ENCODE measurements at places on chromosomes 5 and 9.
A peak's percentile ranks its signal among the peaks of the same experiment; 100 is the strongest.

- DNase-seq, result no peak
Observed at GRCh38 chr5:32475334-32476097, 31.0 kb upstream of the ZFR start.

DNA sequence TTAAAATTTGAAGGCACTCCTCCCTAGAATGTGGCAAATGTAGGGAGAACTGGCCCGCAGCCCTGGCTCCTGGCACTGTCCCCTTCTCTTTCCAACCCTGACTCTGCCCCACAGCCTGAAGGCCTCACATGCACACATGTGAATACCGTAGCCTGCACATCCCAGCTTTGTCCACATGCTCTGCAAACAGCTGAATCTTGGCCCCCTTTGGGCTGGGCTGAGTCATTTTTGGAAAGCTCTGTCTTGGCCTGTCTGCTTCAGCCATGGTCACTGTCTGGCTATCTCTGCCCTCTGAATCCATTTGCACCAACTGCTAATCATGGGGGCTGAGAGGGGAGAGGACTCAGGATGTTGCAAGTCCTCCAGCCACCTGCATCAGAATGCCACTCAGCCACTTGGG is 22.1 kb upstream of the GALNT10 start:
- no peak for DNase-seq

- DNase-seq, result no peak
Observed at GRCh38 chr5:88226881-88227450, 41.7 kb downstream of the TMEM161B start.

GRCh38 chr5:80754900-80755299 is 100.1 kb upstream of the DHFR start:
- no peak for DNase-seq

DNA sequence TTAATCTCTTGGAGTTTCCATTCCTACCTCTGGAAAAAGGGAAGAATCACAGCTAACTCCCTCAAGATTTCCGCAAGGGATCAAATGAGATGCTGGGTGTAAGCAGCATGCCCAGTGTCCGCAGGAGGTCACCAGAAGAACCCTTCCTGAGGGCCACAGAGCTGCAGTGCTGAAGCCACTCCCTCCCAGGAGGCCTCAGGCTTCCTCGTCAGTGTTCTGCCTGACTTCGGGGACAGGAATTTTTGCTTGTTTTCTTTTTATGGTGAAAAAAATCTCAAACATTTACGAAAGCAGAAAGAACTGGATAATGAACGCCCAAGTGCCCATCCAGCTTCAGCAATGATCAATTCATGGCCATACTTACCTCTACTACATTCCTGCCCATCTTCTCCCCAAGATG is 183.0 kb downstream of the CDK5RAP2 start:
- DNase-seq, result peak; percentile 61

DNA sequence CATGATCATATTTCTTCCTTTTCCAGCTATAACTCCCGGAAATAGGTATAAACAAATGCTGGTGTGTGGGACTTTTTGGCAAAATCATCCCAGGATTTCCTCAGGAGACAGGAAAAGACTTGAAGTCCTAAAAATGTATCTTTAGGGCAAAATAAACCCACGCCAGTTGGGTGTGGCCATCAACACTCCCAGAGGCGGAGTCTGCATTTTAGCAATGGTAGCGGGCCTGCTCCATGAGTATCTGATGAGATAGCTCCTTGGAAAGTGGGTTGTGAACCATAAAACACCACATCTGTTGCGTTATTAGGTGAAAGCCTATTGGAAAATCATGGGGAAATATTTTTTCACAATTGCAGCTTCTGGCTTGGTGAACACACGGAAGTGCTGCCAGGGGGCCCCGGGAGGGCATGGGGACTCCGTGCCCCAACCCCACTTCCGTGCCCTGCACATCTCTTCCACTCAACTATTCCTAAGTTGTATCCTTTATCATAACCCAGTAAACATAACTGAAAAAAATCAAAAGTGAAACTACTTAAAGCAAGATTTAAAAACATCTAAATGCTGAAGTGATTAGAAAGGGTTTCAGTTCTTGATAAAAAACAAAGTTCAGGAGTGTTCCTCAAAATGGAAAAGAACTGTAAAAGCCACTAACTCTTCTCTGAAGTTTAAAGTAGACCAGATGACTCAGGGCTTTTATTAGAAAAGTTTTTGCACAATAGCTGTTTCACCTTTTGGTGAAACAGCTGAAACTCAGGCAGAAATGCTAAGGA is 111.2 kb downstream of the LRRC70 start:
- no peak for DNase-seq

- peak; percentile 46 for DNase-seq
Observed at GRCh38 chr5:79225026-79225425, 10.9 kb upstream of the JMY start.

DNA sequence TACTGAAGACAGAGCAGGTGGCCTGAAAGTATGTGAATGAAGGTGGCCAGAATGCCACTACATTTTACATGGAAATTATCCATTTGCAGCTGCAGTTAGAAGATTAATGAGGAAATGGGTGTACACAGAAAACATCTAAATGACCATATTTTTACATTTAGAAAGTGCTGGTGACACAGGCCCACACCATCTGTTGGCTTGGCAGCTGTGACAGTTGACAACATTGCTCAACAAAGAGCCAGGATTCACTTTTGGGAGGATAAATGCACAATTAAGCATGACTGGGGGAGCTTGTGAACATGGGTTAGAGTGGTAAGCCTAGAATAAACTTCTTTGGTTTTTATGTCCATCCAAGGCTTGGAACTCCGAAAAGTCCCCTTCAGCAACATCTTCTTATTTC is 360.5 kb downstream of the KCTD16 start:
- no peak for DNase-seq

DNA sequence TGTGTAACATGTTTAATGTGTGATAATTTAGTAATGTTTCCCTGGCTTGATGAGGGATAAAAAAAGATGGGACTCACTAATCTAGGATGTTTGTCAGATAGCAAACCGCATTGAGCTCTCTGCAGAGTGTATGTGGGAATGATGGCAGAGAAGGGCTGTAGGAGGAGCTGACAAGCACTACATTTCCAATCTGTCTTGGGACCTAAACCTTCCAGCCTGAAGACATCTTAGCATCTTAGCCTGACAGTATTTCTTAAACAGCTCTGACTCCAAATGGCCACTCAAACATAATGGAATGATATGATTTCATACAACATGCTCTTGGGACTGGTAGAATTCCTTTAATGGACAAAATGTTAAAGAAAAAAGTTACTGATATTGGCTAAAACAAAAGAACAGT is 116.7 kb downstream of the PPP2R2B start:
- no peak for DNase-seq

DNA sequence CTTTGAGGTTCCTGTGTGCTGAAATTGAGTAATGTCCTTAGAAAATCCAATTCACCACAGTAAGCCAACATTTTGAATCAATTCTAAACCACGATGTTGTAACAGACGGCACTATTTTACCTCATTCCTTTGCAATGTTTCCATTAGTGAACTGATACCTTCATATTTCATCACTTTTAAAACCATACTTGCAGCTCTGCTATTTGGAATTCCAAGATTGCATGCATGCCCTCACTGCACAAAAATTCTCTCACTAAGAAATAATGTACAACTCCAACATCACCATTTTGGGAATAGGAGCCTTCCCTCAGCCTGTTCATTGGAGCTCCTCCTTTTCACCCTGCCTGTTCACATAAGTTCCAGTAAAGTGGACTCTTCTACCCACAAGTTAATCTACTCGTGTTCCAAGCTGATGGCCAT is 74.8 kb upstream of the TGFBR1 start:
- peak; percentile 98 for DNase-seq

- DNase-seq, result peak; percentile 34
Observed at GRCh38 chr5:91110686-91111085, 272.4 kb downstream of the ARRDC3 start.

DNA sequence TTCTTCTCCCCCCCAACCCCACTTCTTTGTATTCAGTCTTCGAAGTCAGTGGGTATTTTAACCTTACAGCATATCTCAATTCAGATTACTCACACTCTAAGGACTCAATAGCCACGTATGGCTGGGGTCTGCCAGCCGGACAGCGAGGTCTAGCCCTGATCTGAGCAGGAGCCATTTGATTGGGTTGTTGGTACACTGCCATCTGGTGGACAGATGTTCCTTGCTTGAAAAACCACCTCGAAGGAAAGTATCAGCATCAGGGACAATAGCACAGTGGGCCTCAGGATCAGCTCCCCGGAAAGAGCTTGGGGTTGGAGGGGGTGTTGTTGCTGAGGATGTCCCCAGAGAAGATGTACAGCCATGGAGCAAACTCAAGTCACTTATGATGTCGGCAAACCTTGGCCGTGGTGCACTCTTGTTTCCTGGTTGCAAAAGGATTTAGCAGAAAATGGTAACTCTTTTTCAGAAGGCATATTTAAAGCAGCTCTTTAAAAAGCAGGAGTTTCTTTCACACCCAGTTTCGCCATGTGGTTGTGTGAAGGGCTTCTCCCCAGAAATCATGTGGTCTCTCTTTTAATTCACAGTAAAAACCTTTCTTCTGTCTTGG is 31.7 kb upstream of the KCNMB1 start:
- DNase-seq, result peak; percentile 64

DNA sequence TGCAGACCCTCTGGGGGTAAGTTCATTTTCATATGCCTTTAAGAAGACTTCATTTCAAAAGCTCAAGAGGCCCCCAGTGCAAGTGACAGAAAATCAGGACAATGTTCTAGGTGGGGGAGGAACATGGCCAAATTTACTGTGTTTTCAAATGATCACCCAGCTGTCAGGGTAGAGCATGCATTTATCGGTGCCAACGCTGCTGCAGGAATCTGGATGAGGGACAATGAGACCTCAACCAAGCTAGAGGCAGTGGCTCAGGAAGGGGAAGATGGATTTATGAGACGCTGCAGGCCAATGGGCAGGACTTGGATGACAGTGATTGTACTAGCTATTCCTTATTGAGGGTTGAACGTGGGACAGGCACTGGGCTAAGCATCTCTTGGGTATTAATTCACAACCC is 278.4 kb downstream of the ASTN2 start:
- DNase-seq, result no peak

- peak; percentile 61 for DNase-seq
Observed at GRCh38 chr5:10424124-10424731, 17.5 kb upstream of the ROPN1L start.

DNA sequence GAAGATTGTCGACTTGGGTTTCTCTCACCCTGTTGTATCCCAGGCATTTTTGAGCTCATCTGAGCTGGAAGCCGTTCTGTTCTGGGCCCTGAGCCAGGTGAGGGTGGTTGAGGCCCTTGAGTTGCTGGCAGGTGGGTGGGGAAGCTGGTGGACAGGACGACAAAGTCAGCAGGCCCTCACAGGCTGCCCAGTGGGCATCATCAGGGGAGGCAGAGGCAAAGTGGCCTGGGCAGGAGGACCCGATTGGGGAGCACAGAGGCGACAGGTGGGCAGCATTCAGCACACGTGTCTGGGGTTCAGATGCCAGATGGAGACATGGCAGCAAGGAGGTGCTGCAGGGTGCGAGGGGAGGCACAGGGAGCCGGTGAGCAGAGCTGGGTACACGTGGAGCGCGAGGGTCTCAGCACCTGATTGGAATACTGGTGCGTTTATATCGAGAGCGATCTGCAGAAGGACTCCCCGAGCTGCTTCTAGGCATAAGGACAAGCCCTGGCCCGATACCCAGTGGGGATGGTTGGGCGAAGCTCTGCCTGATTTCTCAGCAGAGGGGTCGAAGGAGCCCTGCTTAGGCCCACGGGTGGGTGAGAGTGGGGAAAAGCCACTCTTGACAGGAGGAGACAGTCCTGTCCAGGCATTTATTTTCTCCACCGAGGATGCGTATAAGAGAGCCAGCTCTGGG is 49.0 kb upstream of the SUSD3 start:
- no peak for DNase-seq

DNA sequence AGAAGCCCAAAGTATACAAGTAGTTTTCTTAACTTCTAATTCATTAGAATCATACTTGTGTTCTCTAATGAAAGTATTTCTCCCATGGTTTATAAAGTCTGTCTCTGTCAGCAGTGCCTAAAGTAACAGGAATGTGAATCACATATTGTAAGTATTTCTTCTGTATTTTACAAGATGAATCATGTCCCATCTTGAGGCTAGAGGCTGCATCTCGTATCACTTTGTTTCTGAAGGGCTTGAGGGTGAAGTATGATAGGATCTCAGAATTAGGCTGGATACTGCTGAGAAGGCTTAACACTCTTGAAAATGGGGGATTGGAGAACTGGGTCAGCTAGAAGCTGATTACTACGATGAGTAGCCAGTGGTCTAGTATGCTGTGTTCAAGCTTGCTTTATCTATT is 242.2 kb upstream of the ACTBL2 start:
- peak; percentile 80 for DNase-seq

DNA sequence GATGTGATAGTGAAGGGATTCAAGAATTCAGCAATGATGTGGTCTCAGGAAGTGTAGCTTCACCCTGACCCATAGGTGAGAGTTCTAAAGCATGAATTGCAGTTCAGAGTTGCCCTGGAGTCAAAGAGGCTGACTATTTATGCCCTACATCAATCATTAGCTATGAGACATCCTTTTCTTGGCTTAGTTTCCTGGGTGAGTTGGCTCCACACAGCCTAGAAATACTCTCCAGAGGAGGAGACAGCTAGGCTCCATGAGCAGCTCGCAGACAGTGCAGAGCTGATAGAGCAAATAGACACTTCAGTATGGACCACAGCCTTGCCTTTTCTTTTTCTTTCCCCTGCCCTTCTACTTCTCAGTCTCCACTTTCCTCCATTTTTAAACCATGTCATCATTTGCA is 1651.8 kb downstream of the MAT2B start:
- no peak for DNase-seq

- no peak for DNase-seq
Observed at GRCh38 chr5:79694652-79695051, 5.0 kb downstream of the CMYA5 start.

DNA sequence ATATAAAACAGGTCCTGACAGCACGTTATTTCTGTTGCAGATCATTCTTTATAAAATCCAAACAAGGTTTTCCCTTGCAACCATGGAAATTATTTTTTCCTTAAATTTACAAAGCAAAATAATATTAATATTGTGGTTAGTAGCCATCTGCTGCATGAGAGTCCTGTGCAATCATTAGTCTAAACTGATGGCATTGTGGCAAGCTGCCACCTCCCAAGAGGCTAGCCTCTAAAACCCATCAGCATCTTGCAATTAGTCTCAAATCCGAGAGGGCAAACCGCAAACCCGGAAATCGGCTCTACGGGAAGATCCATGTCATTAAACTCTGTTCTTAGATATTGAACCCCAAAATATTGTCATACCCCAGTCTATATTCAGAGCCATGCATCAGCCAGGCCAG is 11.3 kb upstream of the CDH6 start:
- DNase-seq, result no peak

GRCh38 chr5:90865180-90865579 is 306.6 kb downstream of the ADGRV1 start:
- DNase-seq, result no peak

Data from fibroblast of skin of scalp (primary cell).